ENCODE measurements at places on chromosomes 7 and 10.
A peak's percentile ranks its signal among the peaks of the same experiment; 100 is the strongest.

- peak; percentile 55 for DNase-seq
These were observed 22.3 kb downstream of the CALML5 start for GRCh38 chr10:5476918-5477525.

GRCh38 chr7:13276977-13277376, 589.5 kb downstream of the ARL4A start:
- DNase-seq, result peak; percentile 26

DNA sequence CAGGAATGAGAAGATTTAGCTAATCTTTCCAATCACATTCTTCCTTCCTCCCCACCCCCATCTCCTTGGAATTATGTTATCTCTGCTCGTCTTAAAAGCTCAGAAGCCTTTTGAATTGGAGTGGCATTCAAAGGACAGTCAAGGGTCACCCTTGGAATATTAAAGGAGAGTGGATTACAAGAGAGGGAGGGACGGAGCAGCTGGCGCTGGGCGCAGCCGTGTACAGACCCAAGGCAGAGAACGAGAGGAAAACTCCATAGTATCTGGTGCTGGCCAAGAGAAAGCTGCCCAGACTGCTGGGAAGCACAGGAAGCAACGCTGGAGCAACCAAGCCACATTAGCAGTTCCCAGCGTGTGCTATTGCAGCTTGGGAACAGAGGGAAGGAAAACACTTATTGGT, 95.7 kb downstream of the POU6F2 start:
- no peak for DNase-seq

DNA sequence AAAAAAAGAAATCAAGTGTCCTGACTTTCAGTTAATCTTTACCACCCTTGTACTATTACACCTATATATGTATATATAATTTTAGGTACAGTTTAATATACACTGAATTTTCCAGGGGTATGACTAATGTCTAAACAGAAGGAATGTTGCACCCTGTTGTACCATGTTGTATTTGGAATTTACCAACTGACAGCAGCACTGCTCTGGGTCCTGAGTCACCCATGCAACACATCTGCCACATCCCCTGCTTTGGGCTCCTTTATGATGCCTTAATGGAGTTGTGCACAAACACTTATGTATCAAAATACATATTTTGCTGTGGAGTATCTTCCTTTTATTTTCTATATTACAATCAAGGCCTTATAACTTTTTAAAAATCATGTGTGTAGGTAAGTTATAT, 21.2 kb downstream of the YAE1 start:
- no peak for DNase-seq

- no peak for DNase-seq
These were observed 816 bp downstream of the PSMG3 start for GRCh38 chr7:1569016-1569415.

GRCh38 chr10:70956029-70956759, 67.8 kb upstream of the PCBD1 start:
- no peak for DNase-seq

DNA sequence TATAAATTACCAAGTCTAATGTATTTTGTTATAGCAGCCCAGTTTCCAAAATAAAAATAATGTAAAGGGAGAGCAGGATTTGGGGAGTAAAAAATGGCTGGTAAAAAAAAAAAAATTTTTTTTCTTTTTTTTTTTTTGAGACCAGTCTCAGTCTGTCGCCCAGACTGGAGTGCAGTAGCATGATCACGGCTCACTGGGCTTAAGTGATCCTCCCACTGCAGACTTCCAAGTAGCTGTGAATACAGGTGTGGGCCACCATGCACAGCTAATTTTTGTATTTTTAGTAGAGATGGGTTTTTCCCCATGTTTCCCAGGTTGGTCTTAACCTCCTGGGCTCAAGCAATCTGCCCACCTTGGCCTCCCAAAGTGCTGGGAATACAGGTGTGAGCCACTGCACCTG, 4.8 kb upstream of the LSM8 start:
- DNase-seq, result no peak

GRCh38 chr7:99437946-99438572, 539 bp downstream of the PTCD1 start:
- no peak for DNase-seq

- peak; percentile 86 for DNase-seq
These were observed 52.8 kb downstream of the ARHGAP22 start for GRCh38 chr10:48551861-48552591.

GRCh38 chr7:52447581-52448180, 587.8 kb upstream of the POM121L12 start:
- no peak for DNase-seq

- no peak for DNase-seq
These were observed 43.1 kb downstream of the KLF6 start for GRCh38 chr10:3741688-3742461.

DNA sequence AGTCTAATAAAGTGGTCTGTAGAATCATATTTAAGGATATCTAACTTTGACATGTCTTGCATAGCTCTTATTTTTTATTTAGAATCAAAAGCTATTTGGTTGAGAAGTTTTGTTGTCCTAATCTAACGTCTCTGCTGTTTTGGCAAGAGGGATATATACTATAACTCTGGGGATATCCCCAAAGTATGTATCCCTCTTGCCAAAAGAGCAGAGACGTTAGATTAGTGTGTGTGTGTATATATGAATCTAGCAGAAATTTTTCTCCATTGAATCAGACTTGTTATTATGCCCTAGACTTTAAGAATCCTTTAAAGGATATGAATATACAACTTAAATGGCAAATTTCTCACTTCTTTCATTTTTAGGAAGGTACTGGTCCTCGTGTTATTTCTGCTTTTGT, 9.6 kb downstream of the SMC3 start:
- peak; percentile 50 for DNase-seq

GRCh38 chr7:136324073-136324704, 347.0 kb upstream of the MTPN start:
- no peak for DNase-seq

GRCh38 chr10:24000271-24000813, 208.6 kb upstream of the KIAA1217 start:
- DNase-seq, result no peak

DNA sequence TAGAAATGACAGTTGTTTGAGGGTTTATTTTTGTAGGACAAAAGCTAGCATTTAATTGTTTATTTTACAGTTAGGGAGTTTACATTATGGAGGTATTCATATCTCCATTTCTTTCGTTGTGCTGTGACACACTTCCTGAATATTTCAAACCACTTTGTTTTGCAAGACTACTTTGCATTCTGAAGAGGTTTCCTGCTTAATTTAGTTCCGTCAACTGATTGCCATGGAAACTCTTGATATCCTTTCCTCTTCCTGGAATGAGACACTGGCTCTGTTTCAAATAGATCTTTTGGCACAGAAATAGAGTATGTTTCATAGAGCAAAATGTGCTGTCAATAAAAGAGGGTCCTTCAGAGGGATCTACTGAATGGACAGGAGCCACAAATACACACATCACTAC, 159.5 kb upstream of the AGR3 start:
- peak; percentile 92 for DNase-seq

DNA sequence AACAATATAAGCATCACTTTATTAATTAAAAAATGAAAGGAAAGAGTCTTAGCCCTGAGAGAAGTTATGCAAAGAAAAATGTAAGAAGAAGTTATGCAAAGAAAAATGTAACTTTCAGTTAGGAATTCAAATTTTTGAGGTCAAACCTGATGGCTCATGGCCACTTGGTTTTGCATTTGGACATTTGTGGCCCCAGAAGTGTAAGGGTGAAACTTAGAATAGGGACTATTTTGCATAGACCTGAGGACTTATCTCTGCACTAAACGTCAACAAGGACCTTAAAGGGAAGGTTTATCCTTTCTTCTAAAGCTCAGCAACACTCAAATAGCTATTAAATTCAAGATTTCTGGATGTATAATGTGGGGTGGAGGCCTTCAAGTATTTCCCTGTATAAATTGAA, 724.5 kb upstream of the POT1 start:
- DNase-seq, result no peak

- DNase-seq, result no peak
These were observed 82.8 kb downstream of the ORC5 start for GRCh38 chr7:104124893-104125477.

DNA sequence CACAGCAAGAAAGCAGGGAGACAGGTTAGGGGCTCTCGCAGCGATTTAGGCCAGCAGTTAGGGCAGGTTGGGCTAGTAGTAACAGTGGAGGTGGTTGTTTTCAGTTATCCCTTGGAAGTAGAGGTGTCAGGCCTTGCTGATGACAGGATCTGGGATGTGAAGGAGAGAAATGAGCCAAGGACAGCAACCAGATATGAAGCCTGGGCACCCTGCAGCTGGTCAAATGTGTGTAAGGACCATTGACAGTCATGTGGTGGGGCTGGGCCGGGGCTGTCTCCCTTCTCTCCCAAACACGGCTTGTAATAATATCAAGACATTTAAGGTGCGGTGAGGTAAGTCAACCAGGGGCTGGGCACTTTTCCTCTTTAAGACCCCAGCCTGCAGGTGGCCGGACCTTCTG, 112.5 kb upstream of the IGFBP3 start:
- no peak for DNase-seq

DNA sequence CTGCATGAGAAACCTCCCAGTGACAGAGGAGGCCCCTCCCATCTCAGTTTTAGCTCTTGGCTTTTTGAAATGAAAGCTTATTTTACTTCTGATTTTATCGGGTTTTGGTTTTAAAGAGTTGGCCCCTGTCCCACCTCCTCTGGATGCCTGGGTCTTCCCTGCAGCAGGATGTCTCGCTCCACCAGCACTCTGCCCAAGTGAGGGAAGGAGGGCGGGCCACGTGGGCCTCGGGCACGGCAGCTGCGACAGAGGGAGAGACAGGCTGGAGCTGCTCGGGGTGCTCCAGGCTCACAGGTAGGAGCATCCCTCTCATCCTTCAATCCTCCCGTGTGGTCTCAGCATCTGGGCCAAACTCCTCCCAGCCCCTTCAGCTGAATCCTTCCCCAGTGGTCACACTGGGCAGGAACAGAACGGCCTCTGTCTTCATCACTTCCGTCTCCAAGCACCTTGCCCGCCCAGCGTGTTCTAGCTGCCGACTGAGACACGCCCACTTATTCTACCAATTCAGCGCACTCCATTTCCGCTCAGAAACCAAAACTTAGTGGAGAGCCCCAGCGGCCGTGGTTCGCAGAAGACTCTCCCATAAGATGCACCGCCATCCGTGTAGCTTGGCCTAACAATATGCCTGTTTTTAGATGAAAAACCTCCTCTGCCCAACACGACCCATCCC, 222.9 kb downstream of the GLRX3 start:
- no peak for DNase-seq

DNA sequence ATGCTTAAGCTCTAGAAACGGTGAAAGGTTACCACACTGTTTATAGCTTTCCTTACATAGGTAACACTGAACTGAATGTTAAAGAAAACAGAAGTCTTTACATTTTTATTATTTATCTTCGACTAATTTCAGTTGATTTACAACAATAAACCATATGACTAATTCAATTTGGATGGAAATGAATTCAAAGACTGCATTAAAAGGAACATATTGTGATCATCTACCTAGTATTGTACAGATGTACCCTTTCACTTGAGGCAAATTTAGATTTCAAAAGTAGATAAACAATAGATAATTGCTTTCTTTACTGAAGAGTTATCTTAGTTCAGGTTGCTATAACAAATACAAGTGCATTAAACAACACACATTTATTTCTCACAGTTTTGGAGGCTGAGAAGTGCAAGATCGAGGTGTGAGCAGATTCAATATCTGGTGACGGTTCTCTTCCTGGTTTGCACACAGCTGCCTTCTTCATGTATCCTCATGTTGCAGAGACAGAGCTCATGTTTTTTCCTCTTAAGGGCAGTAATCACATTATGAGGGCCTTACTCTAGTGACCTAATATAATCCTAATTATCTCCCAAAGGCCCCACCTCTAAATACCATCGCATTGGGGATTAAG, 15.0 kb upstream of the ARMC3 start:
- no peak for DNase-seq

GRCh38 chr7:5231811-5232484, 41.9 kb downstream of the WIPI2 start:
- no peak for DNase-seq

DNA sequence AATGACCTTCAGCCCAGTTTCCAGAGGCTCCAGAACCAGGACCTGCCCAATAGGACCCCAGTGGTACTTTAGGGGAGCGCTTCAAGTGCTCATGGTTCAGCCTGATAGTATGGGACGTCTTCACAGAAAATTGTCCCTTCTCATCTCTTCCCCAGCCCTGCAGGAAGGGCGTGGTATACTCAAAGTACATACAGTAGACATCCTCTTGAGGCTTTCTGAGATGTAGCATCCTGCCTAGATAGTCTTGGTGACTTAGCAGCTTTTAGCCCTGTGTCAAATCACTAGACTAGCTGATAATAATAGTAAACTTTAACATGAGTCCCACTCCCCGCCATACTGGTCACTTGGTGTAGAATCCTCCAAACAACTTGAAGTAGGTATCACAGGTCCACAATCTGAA, 193.2 kb downstream of the CYP26A1 start:
- DNase-seq, result no peak

DNA sequence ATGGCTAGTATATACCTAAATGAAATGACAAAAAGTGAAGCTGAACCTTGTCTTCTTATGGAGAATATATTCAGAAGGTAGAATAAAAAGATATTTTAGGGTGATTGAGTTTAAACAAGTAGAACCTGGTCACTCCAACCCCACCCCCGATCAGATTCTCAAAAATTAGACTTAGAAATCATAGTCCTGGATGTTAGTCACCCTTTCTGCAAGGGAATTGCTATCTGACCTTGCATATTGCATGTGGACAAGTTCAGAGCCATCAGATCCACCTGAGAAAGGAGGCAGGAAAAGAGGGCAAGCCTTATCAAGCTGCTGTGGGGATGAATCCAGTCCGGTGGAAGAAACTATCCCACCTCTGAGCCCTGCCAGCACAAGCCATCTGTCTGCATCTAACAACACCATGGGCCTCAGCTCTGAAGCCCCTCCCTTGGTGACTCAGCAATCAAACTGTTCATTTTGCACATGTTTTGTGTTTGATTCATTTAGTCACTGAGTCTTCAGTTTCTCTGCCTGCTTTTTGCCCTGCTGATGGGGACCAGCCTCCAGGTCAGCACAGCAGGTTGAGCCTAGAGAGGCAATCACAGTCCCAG, 727.3 kb downstream of the AUTS2 start:
- peak; percentile 90 for DNase-seq

- DNase-seq, result no peak
These were observed 252.9 kb downstream of the DNAJB6 start for GRCh38 chr7:157589680-157590079.

- DNase-seq, result peak; percentile 81
These were observed 745.1 kb upstream of the LRRTM3 start for GRCh38 chr10:66180581-66181318.

- no peak for DNase-seq
These were observed 189.3 kb upstream of the LYZL2 start for GRCh38 chr10:30818854-30819253.

All from adipocyte (in vitro differentiated cells).